ENCODE measurements at places on chromosomes 5 and 9.
A peak's percentile ranks its signal among the peaks of the same experiment; 100 is the strongest.

DNA sequence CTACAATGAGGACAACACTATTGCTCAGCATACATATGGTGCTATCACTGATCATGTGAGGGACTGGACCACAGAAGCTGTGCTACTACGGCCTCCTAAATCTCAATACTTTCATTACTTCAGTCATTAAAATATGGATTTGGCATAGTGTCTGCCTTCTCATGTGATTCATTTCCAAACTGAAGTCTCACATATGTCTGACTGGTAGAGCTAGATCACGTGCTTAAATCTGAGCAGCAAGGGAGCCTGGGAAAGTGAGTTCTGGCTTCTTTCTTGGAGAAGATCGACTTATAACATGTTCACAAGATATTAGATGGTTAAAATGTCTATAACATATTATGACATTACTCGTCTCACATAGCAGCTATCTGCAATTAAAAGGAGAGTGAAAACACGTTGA, 8.3 kb downstream of the KIF4B start:
- no peak for DNase-seq

DNA sequence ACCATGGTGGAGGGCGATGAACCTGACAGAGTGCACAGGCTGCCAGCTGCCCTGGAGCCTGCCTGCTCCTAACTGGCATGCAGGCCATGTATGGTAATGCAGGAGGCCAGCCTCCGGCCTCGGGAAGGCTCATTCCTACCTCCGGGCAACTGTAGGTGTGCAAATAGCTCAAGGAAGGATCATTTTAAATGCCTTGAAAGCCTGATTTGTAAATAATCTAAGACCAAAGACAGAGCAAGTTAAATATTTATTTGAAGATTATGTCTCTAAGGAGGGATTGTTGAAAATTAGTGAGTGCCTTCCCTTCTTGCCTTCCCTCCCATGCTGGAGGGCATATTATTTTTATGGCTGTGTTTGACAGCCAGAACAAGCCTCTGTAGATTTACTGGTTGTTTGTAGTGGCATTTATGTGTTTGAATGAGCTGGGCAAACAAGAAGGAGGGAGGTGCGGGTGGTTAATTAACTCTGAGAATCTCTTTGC, 285.7 kb upstream of the TUT7 start:
- no peak for DNase-seq

DNA sequence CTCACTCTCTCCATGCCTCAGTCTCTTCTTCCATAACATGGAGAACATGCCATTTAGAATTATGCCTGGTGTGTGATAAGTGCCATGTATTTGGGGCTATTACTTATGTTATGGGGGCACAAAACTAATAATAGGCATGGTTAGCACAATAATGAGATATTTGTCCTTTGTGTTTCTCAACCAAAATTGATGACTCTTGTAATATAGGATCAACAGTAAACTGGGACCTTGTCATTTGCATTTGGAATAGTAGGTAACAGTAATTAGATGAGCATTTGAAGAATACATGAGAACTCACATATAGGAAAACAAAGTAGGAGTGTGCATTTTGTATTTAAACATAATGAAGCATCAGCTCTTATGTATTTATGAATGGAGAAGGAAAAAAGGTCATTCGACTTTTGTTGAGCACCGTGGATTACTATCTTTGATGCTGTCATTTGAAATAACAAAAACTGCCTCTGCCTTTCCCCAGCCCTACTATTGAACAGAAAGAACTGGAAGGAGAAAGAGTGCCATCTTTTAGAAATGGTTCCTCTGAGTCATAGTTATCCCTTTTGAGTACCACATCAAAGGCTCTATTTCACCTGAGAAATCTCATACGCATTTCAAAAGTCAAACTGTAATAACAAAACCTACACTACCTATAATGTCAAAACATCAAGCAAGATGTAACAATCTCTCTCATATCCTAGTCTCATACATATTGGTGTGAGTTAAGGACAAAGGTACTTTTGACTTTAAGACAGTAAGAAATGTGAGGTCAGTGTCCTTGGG, 655.2 kb downstream of the PDE4D start:
- no peak for DNase-seq

- peak; percentile 35 for DNase-seq
These were observed 8.5 kb upstream of the LURAP1L start for GRCh38 chr9:12766357-12766756.

GRCh38 chr5:175436359-175436758, 7.6 kb downstream of the DRD1 start:
- no peak for DNase-seq
